Activated CD8-positive, alpha-beta T cell treated with anti-CD3 and anti-CD28 coated beads, Interleukin-2, amount 10 ng/mL, durations not matched to agents 7 days and 5 days (primary cell): ENCODE measurements at places on chromosomes 5 and 9. TPM values are rescaled to one million over a fixed set of nuclear protein-coding genes. Genes with fewer than 3 reads are reported as not detected.
A peak's percentile ranks its signal among the peaks of the same experiment; 100 is the strongest.

Gene LMNB1
- total RNA-seq = 396 TPM

Gene PFN3
- not detected for total RNA-seq

Gene NSUN2
- total RNA-seq = 83.0 TPM

DNA sequence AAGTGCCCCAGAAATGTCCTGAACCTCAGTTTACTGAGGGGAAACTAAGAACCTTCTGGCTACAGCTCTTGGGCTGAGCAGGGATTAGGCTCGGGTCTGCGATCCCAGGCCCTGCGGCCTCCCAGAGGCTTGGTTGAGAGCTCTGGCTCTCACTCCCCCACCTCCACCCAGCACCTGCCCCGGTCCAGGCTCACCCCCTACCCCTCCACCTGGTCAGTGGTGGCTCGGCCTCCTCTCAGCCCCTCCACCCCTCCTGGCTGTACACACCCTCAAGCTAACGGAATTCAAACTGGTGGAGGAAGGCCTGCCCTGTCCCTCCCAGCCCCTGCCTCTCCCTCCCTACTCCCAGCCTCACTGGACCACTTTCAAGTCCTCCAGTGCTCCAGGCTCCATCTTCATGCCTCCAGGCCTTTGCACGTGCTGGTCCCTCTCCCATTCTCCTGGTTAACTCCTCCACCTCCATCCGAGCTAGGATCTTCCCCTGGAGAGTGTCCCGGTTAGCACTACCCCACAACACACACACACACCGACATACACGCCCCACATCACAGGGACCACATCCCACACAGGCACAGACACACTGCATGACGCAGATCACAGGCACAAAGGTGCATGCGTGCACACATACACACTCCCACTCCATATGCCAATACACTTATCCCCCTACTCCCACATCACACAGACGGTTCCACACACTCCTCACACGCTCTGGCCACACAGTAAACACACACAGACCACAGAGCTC, 130.9 kb downstream of the C9orf50 start:
- H3K4me3 ChIP-seq = peak overlapping the region; percentile 76
- peak; percentile 66 for DNase-seq
- H3K4me1 ChIP-seq = peaks cover 59% of the 10 kb centered on the region

DNA sequence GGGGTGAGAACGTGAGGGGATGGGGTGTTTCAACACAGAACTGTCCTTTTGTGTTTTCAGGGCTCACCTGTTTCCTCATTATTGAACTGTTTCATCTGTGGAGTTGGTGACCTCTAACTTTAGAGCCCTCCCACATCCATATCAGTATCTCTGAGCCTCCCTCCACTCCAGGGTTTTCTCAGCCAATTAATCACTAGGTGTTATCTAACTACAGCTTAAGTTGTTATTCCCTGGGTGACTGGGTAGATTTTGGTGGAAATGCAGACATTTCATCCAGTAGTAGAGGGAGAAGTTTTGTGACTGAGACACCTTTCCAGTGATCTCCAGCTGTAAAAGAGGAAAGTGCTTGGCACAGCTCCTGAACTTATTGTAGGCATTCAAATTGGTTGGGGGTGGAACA, 23.7 kb downstream of the PPP3R2 start:
- no peak overlapping the region for H3K27ac ChIP-seq
- no peaks in the 10 kb centered on the region for H3K27me3 ChIP-seq
- peaks cover 8% of the 10 kb centered on the region for H3K36me3 ChIP-seq
- DNase-seq = no peak

DNA sequence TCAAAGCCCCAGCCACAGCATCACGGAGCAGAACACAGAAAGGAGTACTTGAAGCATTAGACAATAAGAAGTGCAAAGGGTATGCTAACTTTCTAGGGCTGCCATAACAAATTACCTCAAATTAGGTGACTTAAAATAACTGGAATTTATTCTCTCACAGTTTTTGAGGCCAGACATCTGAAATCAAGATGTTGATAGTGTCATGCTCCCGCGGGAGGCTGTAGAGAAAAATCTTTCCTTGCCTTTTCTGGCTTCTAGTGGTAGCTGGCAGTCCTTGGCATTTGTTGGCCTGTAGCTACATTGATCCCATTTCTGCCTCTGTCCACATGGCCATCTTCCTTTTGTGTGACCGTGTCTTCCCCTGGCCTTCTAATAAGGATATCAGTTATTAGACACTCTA, 51.9 kb upstream of the SPDL1 start:
- peaks cover 14% of the 10 kb centered on the region for H3K27me3 ChIP-seq
- no peak overlapping the region for H3K27ac ChIP-seq
- H3K36me3 ChIP-seq = no peaks in the 10 kb centered on the region
- no peaks in the 10 kb centered on the region for H3K4me1 ChIP-seq
- no peak overlapping the region for H3K4me3 ChIP-seq
